Articular chondrocyte of knee joint (primary cell): ENCODE measurements at places on chromosomes 2 and 18. TPM values are rescaled to one million over a fixed set of nuclear protein-coding genes. Genes with fewer than 3 reads are reported as not detected.

SLC4A5 gene
- total RNA-seq, result 2.2 and 2.7 TPM in 2 replicates

KANSL1L gene
- total RNA-seq, result 30.4 and 34.3 TPM in 2 replicates

STEAP3 gene
- 29.0 and 38.8 TPM in 2 replicates for total RNA-seq

OTX1 gene
- not detected in 2 replicates for total RNA-seq

MEP1B gene
- not detected in 2 replicates for total RNA-seq

FBXO41 gene
- total RNA-seq, result 1.3 and 1.4 TPM in 2 replicates

MEX3C gene
- 34.0 and 40.0 TPM in 2 replicates for total RNA-seq

REG3A gene
- not detected in 2 replicates for total RNA-seq

PARD6G gene
- total RNA-seq, result 0.91 and 1.6 TPM in 2 replicates

LIMS4 gene
- 0.76 TPM in 1 of 2 replicates, not detected in the other for total RNA-seq

TNFAIP6 gene
- 142 and 572 TPM in 2 replicates for total RNA-seq

CROCC2 gene
- total RNA-seq, result under 0.01 TPM in 2 replicates

DTNA gene
- 1.8 and 3.4 TPM in 2 replicates for total RNA-seq

GALNT13 gene
- 0.11 and 0.13 TPM in 2 replicates for total RNA-seq

ZBTB7C gene
- total RNA-seq, result 2.1 and 2.5 TPM in 2 replicates

MPP4 gene
- total RNA-seq, result 2.1 and 2.2 TPM in 2 replicates

PLCD4 gene
- total RNA-seq, result 14.0 and 14.2 TPM in 2 replicates

CYBRD1 gene
- total RNA-seq, result 449 and 568 TPM in 2 replicates

NEU2 gene
- not detected in 2 replicates for total RNA-seq

B3GNT7 gene
- 0.43 and 0.78 TPM in 2 replicates for total RNA-seq

TUBA4A gene
- total RNA-seq, result 26.5 and 28.6 TPM in 2 replicates

TFCP2L1 gene
- total RNA-seq, result under 0.01 and 0.13 TPM in 2 replicates

KCNG2 gene
- not detected in 2 replicates for total RNA-seq

ALPP gene
- total RNA-seq, result not detected in 2 replicates

DSEL gene
- 49.8 and 55.7 TPM in 2 replicates for total RNA-seq

MFSD2B gene
- 0.13 TPM in 1 of 2 replicates, not detected in the other for total RNA-seq

BUB1 gene
- total RNA-seq, result 18.8 and 26.1 TPM in 2 replicates
